ENCODE measurements at places on chromosomes 5 and 9.

GRCh38 chr5:12883395-12883794 lies 979.1 kb upstream of the CTNND2 start:
- no peak for DNase-seq

- DNase-seq, result no peak
Measured at GRCh38 chr9:122354536-122355199, 16.2 kb upstream of the PTGS1 start.

- peak; percentile 58 for DNase-seq
Measured at GRCh38 chr5:147763791-147764525, 18.6 kb downstream of the JAKMIP2 start.

DNA sequence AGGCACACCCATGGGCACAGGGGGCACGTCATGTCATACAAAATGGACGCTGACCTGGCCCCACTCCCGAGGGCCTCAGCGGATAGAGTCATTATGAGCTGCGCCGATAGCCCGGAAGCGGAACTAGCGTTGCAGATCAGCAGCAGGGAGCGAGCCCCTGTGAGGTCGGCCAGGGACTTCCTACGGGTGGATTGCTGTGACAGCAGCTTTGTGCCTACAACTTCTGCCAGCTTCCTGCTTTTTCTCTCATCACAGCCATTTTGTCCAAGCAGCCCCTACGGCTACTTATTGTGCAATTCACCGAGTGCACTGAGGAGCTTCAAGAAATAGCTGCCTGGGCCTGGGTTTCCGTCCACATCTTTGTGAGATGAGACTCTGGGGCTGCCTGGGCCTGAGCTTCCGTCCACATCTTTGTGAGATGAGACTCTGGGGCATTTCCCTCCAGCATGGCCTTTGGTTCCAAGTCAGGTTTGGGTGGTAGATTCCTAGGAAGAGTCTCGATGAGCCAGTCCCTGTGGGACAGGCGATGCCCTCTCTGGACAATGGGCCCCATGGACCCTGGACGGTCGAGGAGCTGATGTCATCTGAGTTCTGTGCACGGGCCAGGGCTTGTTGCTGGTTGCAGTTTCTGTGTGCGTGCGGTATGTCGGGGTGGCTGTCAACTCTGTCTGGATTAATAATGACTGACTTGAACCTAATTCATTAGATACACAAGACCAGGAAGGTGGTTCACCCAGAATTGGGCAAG lies 67.0 kb upstream of the GNE start:
- DNase-seq, result no peak

- no peak for DNase-seq
Measured at GRCh38 chr5:138876811-138877210, 1.7 kb upstream of the LRRTM2 start.

- DNase-seq, result peak; percentile 13
Measured at GRCh38 chr5:109987970-109988369, 298.2 kb downstream of the MAN2A1 start.

DNA sequence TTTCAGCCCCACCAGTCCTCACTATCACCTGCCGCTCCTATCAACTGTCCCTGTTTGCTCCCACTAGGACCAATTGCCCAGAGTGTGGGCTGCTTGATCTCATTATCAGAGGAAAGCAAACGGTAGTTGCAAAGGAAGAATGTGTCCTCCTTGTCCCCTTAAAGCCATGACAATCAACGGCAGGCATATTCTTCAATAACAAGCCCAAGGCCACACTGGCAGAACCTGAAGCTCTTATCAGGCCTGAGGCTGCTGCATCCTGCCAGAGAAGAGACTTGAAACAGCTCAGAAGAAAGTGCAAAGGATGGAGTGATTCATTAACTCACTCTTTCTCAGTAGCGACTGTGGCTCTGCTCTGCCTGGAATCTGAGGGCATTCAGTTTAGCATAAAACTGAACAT lies 39.2 kb upstream of the MAN2A1 start:
- no peak for DNase-seq

- no peak for DNase-seq
Measured at GRCh38 chr5:119290161-119290569, 65.7 kb upstream of the TNFAIP8 start.

GRCh38 chr5:172444110-172444510 lies 10.2 kb downstream of the SH3PXD2B start:
- peak; percentile 87 for DNase-seq

DNA sequence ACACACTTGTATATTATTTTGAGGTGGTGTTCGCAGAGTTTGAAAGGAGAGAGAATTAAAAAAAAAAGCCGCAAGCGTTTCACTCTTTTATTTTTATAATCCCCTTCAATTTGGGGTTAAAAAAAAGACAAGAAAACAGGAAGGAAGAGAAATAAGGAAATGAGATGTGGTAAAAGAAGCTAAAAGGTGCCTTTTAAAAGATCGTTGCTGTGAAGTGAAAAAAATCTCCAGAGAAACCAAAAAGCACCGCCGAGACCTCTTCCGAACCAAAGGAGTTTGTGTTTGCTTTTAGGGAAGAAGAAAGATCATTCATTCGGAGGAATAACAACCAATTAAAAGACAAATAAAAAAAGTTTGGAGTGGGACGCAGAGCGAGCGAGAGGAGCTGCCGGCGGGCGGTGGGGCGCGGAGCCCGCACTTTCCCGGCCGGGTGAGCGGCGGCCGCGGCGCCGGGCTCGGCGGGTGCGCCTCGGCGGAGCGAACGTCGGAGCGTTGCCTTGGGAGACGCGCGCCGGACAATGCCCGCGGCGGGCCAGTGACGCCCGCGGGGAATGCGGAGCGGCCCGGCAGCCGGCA lies 355 bp downstream of the TLE4 start:
- no peak for DNase-seq

- DNase-seq, result no peak
Measured at GRCh38 chr5:54519509-54519876, 1.9 kb downstream of the SNX18 start.

All from fibroblast of pulmonary artery (primary cell).